ENCODE measurements at places on chromosomes 13 and 19.
A peak's percentile ranks its signal among the peaks of the same experiment; 100 is the strongest.

- no peak for DNase-seq
Observed at GRCh38 chr13:45327253-45327955, 13.6 kb downstream of the TPT1 start.

DNA sequence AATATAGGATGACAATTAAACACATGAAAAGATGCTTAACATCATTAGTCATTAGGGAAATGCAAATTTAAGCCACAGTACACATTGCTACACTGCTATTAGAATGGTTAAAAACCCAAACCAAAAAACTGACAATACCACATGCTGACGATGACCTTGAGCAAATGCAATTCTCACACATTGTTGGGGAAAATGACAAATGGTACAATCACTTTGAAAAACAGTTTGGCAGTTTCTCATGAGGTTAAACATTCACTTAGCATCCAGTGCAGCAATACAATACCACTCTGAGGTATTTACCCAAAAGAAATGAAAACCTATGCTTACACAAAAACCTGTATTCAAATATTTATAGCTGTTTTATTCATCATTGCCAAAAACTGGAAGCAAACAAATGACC, 11.3 kb downstream of the FLT3 start:
- DNase-seq: no peak

DNA sequence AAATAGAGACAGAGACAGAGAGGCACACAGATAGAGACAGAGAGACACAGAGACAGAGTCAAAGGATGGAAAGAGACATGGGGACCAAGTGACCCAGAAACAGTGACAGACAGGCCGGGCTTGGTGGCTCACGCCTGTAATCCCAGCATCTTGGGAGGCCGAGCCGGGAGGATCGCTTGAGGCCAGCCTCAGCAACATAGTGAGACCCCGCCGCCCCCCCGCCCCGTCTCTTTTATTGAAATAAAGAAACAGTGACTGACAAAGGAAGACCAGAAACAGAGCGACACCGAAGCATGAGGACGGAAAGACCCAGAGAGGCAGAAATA, 848 bp upstream of the NECTIN2 start:
- no peak for DNase-seq

- no peak for DNase-seq
Observed at GRCh38 chr19:34274827-34275625, 20.7 kb downstream of the GARRE1 start.

GRCh38 chr19:37951816-37952210, 44.8 kb downstream of the SIPA1L3 start:
- DNase-seq: no peak

- DNase-seq: no peak
Observed at GRCh38 chr19:2728783-2729387, 7.7 kb upstream of the DIRAS1 start.

- peak; percentile 97 for DNase-seq
Observed at GRCh38 chr19:36054733-36055686, at the start of gene WDR62. WDR62 (plus strand) TSS chr19:36054897; CDS start chr19:36054972, 75 bp downstream.

DNA sequence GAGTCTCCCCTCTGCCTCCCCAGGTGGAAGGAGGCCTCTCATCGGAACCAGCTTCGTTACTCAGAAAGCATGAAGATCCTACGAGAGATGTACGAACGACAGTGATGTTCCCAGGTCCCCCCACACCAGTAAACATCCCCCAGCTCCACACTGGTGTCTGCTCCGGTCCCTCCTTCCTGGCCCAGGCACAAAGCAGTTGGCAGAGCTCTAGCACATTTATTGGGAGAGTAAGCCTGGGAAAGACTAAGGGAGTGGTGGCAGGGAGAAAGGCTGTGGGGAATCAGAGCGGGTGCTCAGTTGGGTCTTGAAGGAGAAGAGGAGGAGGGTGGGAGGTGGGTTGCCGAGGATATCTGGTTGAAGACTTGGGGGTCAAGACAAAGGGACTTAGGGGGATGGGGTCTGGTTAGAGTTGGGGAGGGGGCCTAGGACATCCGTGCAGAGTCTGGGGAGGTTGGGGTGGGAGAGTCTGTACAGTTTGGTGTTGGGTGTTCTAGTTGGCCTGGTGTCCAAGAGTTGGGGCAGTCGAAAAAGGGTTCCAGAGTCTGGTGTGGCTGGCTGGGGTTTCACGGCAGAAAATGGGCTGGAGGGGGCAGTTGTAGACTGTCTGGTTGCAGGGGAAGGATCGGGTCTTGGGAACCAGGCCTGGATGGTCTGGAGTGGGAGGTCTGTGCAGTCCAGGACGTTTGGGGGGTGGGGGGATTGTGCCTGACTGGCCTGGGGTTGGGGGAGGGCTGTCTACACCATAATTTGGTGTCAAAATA, 2.3 kb downstream of the HSPB6 start:
- DNase-seq: no peak

GRCh38 chr19:29806098-29806866, 5.5 kb upstream of the CCNE1 start:
- DNase-seq: no peak

DNA sequence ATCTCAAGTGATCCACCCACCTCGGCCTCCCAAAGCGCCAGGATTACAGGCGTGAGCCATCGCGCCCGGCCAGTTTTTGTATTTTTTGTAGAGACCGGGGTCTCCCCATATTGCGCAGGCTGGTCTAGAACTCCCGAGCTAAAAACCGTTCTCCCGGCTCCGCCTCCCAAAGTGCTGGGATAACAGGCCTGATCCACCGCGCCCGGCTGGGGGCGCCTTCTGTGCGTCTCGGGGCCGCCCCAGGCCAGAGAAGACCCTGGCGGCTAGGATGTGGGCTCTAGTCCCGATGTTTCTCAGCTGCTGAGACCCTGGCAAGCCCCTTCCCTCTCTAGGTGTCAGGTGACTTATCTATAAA, 3.6 kb downstream of the ARHGAP45 start:
- DNase-seq: no peak

DNA sequence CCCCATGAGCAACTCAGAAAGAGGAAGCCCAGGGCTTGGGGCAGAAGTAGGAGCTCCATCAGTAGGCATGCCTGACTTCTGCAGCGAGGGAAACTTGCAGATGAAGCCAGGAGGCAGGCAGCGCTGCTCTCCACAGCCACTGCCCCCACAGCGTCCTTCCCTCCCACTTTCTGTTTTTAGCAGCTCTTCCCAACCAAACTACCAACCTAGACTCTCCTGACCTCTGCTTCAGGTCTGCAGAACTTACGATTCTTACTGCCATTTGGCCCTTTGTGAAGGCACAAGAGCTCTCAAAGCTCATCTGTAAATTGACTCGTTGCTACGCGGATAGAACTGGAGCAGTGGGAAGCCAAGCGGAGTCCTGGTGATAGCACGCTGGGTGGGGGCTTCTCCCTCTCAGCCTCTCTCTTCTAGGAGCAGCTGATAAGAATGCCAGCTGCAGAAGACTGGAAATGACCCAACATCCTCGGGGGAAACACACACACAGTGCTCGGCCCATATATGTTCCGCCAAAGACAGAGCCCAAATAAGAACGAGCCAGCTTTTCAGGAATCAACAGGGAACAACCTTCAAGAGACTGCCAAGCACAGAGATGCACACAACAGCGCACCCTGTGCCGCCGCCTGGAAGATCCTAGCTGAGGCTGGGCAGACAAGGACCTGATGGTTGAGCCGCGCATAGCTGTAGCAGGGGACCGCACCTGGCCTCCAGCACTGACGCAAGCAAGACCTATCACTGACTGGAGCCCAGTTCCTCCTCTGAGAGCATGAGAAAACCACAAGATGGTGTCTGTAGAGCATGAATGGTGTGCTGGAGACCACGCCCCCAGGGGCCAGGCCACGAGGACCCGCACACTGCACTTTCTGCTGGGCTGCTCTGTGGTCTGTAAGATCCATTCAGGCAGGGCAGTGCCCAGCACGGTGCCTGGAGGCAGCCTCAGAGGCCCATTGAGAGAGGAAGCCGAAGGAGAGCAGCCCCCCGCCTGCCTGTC, 15.9 kb upstream of the SLC35E1 start:
- DNase-seq: peak; percentile 84

DNA sequence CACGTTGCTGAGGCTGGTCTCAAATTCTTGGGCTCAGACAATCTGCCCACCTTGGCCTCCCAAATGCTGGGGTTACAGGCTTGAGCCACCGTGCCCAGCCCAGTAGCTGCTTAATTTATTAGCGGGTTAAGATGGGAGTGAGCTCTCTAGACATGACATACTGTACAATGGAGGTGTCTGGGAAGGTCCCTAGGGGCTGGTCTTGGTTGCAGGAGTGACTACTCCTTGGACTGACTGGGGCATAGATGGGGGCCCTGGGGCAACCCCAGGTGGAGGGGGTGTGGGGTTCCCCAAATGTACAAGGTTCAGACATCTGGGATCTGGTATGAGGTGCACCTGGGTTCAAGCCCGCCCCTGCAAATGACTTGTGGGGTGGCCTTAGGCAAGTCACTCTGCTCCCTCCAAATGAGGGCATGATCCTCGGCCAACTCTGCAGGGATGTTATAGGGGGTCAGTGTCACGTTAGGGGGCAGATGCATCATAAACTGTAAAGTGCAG, 12.8 kb downstream of the CIB3 start:
- no peak for DNase-seq

- DNase-seq: no peak
Observed at GRCh38 chr13:44498969-44499368, 77.2 kb downstream of the TSC22D1 start.

DNA sequence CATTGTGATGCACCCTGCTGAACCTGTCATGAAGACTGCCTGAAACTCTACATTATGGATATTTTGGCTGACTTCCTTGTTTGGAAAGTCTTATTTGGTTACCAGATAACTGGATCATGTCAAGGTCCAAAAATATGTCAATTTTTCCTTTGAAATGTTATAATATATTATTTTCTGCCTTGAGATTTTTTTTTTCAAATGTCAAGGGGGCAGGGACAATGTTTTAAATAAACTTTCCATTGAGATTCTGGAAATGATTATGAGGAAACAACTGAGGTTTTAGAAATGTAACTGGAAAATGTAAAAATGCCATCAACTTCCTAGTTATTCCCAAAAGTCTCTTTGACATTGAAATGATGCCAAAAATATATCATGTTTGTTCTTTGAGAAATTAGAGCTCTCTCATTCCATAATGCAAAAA, 117.0 kb downstream of the RFC3 start:
- DNase-seq: no peak

DNA sequence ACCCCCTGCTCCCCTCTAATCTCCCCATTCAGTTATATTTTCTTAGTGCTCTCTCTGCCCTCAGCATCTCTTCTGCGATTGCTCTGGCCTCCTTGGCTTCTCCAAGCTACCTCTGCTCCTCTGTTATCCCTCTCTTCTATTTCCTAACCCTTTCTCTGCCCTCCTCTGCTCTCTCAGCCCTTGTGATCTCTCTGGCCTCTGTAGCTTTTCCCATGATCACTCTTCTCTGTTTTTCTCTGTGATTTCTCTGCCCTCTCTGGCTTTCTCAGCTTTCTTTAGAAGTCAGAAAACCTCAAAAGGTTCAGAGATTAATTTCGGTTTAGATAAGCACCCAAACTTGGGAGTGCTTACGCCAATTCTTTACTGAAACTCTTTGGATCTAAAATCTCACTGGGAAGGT, 795.0 kb downstream of the DIAPH3 start:
- DNase-seq: no peak

DNA sequence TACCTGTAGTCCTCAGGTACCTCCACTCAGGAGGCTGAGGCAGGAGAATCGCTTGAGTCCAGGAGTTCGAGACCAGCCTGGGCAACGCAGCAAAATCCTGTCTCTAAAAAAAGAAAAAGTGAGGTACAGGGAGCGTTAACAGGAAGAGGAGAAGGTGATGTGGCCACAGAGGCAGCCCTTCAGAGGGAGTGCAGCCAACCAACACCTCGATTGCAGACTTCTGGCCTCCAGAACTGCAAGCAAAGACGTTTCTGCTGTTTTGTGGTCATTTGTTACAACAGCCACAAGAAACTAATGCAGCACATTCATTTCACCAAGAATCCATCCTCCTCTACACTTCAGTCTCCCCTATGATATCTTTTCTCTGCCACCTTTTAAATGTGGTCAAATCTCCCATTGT, 145.2 kb downstream of the USP12 start:
- no peak for DNase-seq

DNA sequence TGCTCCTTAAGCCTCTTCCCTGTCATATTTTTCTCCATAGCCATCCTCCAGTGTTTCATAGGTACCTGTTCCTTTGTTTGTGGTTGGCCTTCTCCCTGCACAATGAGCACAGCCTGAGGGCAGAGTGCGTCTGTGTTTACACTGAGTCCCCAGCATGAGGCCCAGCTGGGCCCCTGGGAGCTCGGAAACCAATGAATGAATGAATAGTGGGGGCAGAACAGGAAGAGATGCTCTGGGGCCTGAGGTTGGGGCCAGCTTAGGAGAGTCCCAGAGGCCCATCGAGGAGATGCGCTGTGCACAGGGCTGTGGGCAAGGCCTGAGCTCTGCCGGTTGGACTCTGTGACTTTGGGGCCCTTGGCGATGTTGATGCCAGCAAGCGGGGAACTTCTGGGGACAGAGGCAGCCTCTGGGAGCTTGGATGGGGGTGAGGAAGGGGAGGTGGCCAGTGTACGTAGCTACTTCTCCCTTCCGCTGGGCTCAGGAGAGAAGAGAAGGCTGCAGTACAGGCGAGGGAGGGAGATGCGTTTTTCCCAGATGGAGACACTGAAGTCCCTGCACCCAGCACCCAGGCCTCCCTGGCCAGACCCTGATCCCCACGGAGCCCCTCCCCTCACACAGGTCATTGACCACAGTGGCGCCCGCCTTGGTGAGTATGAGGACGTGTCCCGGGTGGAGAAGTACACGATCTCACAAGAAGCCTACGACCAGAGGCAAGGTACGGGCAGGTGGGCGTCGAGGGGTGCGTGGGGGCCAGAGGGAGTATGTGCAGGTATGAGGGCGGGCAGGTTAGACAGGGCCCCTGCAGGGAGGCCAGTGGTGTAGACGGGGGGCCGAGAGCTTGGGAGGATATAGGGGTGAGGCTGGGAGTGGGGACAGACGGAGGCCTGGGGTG, 5.1 kb downstream of the TBCB start:
- DNase-seq: no peak

DNA sequence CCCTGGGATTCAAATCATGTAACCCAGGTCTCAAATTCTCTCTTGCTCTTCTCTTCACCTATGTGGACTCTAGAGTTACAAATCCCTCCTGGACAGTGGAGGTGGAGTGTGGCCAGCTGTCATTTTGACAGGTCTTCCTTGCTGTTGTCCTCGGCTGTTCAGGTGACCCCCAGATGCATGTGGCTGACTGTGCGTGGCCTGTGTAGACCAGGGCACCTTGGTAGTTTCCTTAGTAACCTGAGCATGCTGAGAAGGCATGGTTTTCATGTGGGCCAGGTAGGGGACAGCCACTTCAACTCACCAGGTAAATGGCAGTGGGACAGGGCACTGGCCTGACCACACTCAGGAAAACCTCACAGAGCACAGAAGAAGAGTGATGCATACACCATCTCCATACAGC, 155.0 kb upstream of the TSHZ3 start:
- no peak for DNase-seq

- no peak for DNase-seq
Observed at GRCh38 chr13:46475541-46475991, 77.4 kb upstream of the LRCH1 start.

DNA sequence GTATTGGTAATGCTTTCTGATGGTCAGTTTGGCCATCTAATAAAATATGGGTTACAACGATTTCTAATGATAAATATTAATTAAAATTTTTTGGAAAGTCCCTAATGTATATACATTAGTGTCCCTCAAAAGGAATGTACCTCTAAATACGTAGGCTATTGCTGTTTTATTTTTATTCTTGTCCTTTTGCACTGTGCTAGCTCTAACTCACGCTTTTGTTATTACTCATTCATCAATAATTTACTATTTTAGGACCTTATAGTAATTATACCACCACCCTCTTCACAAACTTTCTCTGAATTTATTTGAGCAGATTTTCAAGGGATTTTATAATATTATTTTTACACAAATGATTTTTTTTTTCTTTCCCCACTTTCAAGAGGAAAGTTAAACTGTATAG, 795.9 kb upstream of the PCDH9 start:
- DNase-seq: no peak

- DNase-seq: no peak
Observed at GRCh38 chr19:32313569-32314265, 31.7 kb upstream of the ZNF507 start.
